Activated CD8-positive, alpha-beta memory T cell treated with anti-CD3 and anti-CD28 coated beads, Interleukin-2, amount 10 ng/mL, durations not matched to agents 7 days and 5 days (primary cell): ENCODE measurements at places on chromosomes 1 and 21. TPM values are rescaled to one million over a fixed set of nuclear protein-coding genes. Genes with fewer than 3 reads are reported as not detected.
A peak's percentile ranks its signal among the peaks of the same experiment; 100 is the strongest.

DNA sequence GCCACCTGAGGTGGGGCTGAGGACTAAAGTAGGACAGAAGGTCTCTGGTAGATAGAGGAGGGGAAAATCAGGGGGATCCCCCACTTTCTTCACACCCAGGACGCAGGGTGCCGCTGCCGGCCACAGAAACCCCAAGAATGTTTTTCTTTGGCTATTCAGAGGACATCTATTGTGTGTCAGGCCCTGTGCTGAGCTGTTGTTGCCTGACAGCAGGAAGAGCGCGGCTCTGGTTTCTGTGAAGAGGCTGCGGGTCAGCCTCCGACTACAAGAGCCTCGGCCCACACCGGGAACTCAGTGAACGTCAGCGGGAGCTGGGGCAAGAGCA, 407 bp upstream of the PIGV start:
- peaks cover 11% of the 10 kb centered on the region for H3K36me3 ChIP-seq
- peaks cover 65% of the 10 kb centered on the region for H3K4me1 ChIP-seq
- H3K27me3 ChIP-seq: peaks cover 2% of the 10 kb centered on the region
- peak overlapping the region; percentile 100 for H3K27ac ChIP-seq

GRCh38 chr1:217506878-217507277, 124.0 kb downstream of the GPATCH2 start:
- no peak overlapping the region for H3K4me3 ChIP-seq
- H3K36me3 ChIP-seq: peaks cover 4% of the 10 kb centered on the region
- DNase-seq: no peak
- H3K4me1 ChIP-seq: no peaks in the 10 kb centered on the region
- no peaks in the 10 kb centered on the region for H3K27me3 ChIP-seq

GRCh38 chr1:238233966-238234365, 343.2 kb upstream of the ZP4 start:
- H3K4me1 ChIP-seq: no peaks in the 10 kb centered on the region
- H3K27me3 ChIP-seq: no peaks in the 10 kb centered on the region
- no peak for DNase-seq
- no peak overlapping the region for H3K4me3 ChIP-seq

GRCh38 chr1:119040489-119040888, 52.3 kb upstream of the TBX15 start:
- no peaks in the 10 kb centered on the region for H3K27me3 ChIP-seq
- no peak for DNase-seq
- no peak overlapping the region for H3K27ac ChIP-seq
- no peaks in the 10 kb centered on the region for H3K4me1 ChIP-seq

DNA sequence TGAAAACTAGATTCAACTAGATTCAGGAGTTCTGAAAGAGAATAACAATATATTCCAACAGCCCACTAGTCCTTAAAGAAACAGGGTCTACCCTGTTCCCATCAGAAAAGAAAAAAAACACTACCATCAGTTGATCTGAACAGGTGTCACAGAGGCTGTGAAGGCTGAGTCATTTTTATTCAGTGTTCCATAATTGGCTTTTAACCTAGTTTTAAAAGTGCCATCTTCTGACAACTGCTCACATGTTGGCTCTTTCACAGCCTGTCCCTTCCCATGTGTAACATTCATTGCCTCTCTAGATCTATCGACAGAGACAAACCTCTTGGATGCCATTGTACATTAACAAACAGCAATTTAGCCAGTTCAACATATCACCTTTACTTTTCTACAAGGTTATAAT, 243.7 kb downstream of the TBX15 start:
- H3K4me1 ChIP-seq: no peaks in the 10 kb centered on the region
- H3K27ac ChIP-seq: no peak overlapping the region
- no peaks in the 10 kb centered on the region for H3K36me3 ChIP-seq
- no peaks in the 10 kb centered on the region for H3K27me3 ChIP-seq
- no peak for DNase-seq

- H3K27ac ChIP-seq: no peak overlapping the region
- H3K36me3 ChIP-seq: no peaks in the 10 kb centered on the region
- no peak overlapping the region for H3K4me3 ChIP-seq
- no peak for DNase-seq
Observed at GRCh38 chr1:175787881-175788280, 44.5 kb upstream of the TNR start.

GRCh38 chr1:92623187-92623778, 136.6 kb upstream of the GFI1 start:
- H3K4me3 ChIP-seq: no peak overlapping the region
- peaks cover 2% of the 10 kb centered on the region for H3K4me1 ChIP-seq
- no peak overlapping the region for H3K27ac ChIP-seq
- no peak for DNase-seq

- no peaks in the 10 kb centered on the region for H3K27me3 ChIP-seq
- H3K4me1 ChIP-seq: no peaks in the 10 kb centered on the region
- H3K36me3 ChIP-seq: no peaks in the 10 kb centered on the region
- no peak overlapping the region for H3K4me3 ChIP-seq
- H3K27ac ChIP-seq: no peak overlapping the region
Observed at GRCh38 chr1:191974004-191974403, 184.3 kb upstream of the RGS18 start.

DNA sequence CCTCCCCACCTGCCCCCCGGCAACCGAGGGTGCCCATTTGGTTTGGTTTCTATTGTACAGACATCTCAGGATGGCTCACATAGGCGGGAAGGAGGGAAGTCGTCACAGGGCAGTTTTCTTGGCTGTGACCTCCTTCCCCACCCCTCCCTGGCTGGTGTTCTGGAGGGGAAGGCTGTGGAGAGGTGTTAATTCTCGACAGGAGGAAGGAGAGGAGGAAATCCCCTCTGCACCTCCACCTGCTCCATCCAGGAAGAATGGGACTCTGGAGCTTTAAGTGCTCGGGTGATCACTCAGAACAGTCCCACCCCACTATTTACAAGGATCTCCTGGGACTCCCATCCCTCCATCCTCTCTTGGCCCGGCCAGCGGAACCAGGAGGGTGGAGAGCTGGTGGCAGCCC, 7.6 kb downstream of the MEX3A start:
- no peak overlapping the region for H3K27ac ChIP-seq
- no peak for DNase-seq
- H3K27me3 ChIP-seq: peaks cover 36% of the 10 kb centered on the region
- no peaks in the 10 kb centered on the region for H3K4me1 ChIP-seq
- no peak overlapping the region for H3K4me3 ChIP-seq
- H3K36me3 ChIP-seq: no peaks in the 10 kb centered on the region

DNA sequence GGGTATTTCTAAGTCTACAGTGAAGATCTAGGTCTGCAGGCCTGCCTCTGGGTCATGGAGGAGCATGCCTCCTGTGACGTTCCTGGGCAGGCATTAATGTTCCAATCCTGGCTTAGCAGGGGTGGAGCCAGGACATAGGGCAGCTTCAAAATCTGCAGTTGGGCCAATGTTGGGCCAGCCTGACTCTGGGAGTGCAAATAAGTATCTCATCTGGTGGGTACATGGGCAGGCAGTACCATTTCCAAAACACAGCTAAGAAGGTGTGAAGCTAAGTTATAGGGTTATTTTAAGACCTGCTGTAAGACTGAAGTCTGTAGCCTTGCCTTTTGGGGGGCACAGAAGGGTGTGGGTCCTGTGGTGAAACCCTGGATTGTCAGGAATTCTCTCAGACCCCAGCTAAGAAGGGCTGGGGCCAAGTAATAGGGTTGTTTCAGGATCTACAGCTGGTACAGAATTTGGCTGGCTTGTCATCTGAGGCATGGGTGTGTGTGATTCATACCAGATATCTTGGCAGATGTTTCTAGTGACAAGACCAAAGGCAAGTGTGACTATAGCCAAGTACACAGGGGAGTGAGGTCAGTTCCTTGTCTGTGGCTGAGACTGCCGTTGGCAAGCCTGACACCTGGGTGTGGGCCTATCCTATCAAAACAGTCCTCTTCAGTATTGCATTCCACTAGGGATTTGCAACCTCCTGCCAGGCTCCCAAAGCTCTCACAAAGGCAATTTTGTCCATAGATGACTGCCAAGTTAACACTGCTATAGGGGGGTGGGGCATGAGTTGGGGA, 468.7 kb upstream of the B3GALT2 start:
- H3K27me3 ChIP-seq: no peaks in the 10 kb centered on the region
- no peak overlapping the region for H3K27ac ChIP-seq
- no peak overlapping the region for H3K4me3 ChIP-seq

DNA sequence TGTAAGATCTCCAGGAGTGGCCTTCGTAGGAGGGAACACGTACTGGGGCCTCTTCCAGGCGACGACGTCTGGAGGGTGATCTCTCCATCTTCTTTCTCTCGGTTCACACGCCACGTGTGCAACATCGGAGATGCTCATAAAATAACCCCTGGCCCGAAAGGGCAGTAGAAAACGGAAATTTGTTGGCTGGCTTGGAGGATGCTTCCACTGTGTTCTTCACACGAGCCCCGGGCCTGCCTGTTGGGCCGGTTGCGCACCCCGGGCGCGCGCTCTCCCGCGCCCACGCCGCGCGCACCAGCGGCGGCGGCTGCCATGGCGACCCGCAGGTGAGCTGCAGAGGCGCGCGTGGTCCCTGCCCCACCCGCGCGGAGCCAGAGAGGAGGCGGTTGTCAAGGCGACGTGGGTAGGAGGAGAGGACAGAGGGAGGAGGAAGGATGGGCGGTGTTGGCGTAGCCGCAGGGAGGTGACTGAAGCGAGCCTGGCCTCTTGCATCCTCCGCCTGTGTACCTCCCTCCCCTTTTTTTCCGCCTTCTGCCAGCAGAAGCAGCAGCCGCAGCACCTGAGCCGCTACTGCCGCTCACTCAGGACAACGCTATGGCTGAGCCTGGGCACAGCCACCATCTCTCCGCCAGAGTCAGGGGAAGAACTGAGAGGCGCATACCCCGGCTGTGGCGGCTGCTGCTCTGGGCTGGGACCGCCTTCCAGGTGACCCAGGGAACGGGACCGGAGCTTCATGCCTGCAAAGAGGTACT, at the start of gene ELAPOR1:
Gene ELAPOR1, plus strand, starts transcription at position 526 of the 752 bp plus-strand sequence. Its CDS starts 69 bp downstream, at position 595.
- H3K27ac ChIP-seq: peak within 1 kb of the TSS; percentile 48
- peak; percentile 91 for DNase-seq
- H3K27me3 ChIP-seq: peaks cover 31% of the 10 kb centered on the region
- H3K4me1 ChIP-seq: peaks cover 28% of the 10 kb centered on the region
- no peaks in the 10 kb centered on the region for H3K36me3 ChIP-seq

DNA sequence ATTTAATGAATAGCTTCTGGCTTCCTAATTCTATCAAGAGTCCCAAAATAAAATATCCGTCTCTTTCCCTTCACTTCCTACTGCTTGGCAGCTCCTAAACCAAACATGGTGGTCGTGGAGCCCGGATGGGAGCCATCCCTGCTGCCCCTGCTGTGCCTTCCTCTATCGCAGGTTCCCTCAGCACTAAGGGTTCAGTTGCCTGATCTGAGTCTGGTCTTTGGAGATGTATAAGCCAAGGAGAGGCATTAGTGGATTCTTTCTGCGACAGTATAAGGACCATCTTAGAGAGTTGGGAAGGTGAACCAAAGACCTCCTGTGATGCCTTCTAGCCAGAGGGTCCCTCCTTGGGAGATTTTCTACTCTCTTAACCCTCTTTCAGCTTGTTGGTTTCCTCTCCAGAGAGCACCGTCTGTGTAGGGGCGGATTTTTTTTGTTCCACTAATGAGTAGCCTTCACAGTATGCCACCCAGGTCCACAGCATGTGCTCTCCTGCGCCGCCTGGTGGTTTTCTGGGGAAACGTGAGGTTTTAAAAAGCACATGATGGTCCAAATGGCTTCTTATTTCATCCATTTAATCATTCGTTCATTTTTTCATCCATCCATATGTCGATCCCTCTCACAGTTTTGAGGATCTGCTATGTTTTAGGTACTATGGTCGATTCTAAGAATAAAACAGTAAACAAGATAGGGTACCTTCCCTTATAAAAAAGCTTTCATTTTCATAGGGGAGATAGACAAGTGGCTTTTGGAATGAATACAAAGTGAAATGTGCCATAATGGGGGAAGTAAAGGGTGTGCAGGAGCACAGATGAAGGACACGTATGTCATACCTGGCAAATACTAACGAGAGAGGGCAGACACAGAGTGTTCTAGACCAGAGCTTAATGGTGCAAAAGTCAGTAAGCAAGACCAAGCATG, 71.0 kb downstream of the NFASC start:
- no peaks in the 10 kb centered on the region for H3K36me3 ChIP-seq
- H3K27me3 ChIP-seq: peaks cover 17% of the 10 kb centered on the region
- H3K4me3 ChIP-seq: no peak overlapping the region
- H3K4me1 ChIP-seq: peaks cover 5% of the 10 kb centered on the region
- no peak overlapping the region for H3K27ac ChIP-seq

- H3K27me3 ChIP-seq: no peaks in the 10 kb centered on the region
- H3K27ac ChIP-seq: no peak overlapping the region
- H3K4me1 ChIP-seq: no peaks in the 10 kb centered on the region
- no peaks in the 10 kb centered on the region for H3K36me3 ChIP-seq
- no peak for DNase-seq
Observed at GRCh38 chr21:28257276-28257675, 735.4 kb downstream of the LTN1 start.

DNA sequence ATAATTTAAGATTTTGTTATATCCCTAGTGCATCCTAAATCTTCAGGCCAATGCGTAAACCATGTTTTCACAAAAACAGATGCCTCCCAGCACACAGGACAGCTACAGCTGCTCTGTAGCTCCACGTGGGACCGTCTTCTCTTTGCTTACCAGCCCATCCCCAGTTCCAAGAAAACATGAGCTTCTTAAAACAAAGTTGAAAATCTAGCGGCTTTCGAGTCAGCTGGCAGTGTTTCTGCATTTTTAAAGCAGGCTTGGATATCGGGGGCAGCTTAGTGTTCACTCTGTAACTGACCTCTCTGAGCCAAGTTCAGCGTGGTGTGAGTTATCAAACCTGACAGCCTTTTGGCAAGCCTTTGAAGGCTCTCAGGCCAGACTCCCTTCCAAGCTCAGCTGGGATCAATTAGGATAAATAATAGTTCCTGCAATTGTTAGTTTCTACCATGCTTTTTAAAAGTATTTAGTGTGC, 881.5 kb downstream of the LTN1 start:
- DNase-seq: no peak
- no peaks in the 10 kb centered on the region for H3K4me1 ChIP-seq
- no peak overlapping the region for H3K4me3 ChIP-seq
- H3K27me3 ChIP-seq: no peaks in the 10 kb centered on the region
- no peaks in the 10 kb centered on the region for H3K36me3 ChIP-seq
- no peak overlapping the region for H3K27ac ChIP-seq

DNA sequence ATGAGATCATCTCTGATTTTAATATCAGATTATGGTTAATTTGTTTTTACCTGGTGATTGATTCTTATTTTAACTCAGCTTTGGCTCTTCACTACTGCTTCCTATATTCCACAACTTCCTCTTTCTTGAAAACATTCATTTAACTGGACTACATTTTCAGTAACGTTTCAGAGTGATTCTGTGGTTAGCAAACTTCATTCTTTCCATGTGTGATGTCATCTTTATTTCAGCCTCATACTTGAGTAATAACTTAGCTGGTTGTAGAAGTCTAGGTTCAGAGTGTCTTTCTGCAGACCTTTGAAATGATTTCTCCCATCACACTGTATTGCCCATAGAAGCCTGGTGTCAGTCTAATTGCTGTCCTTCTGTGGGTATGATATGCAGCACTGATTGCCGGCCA, 36.0 kb upstream of the SLC35F3 start:
- H3K27me3 ChIP-seq: no peaks in the 10 kb centered on the region
- no peak for DNase-seq
- H3K36me3 ChIP-seq: no peaks in the 10 kb centered on the region
- H3K27ac ChIP-seq: no peak overlapping the region

The DMBX1 gene
- 0.15 TPM for total RNA-seq

The FAM163A gene
- not detected for total RNA-seq

The LRRC53 gene
- not detected for total RNA-seq

The KIAA1614 gene
- 0.07 TPM for total RNA-seq

The MYBPH gene
- not detected for total RNA-seq

The AGMAT gene
- total RNA-seq: 8.0 TPM

The CLCN6 gene
- 21.1 TPM for total RNA-seq
